ENCODE measurements at places on chromosomes 2 and 18. TPM values are rescaled to one million over a fixed set of nuclear protein-coding genes. Genes with fewer than 3 reads are reported as not detected.

- no peak overlapping the region for H3K4me3 ChIP-seq
- H3K27ac ChIP-seq, result no peak overlapping the region
- H3K36me3 ChIP-seq, result no peaks in the 10 kb centered on the region
- DNase-seq, result no peak
- H3K27me3 ChIP-seq, result no peaks in the 10 kb centered on the region
Measured at GRCh38 chr2:213161759-213162515, 10.5 kb upstream of the IKZF2 start.

- H3K4me1 ChIP-seq, result no peaks in the 10 kb centered on the region
- no peaks in the 10 kb centered on the region for H3K36me3 ChIP-seq
- no peak overlapping the region for H3K4me3 ChIP-seq
- no peaks in the 10 kb centered on the region for H3K27me3 ChIP-seq
- H3K27ac ChIP-seq, result no peak overlapping the region
- no peak for DNase-seq
Measured at GRCh38 chr18:45551142-45551815, 64.0 kb upstream of the SLC14A2 start.

- H3K27ac ChIP-seq, result no peak overlapping the region
- DNase-seq, result no peak
- H3K4me1 ChIP-seq, result no peaks in the 10 kb centered on the region
- H3K4me3 ChIP-seq, result no peak overlapping the region
- H3K36me3 ChIP-seq, result no peaks in the 10 kb centered on the region
Measured at GRCh38 chr2:149399934-149400615, 69.7 kb downstream of the LYPD6 start.

GRCh38 chr18:13375302-13376255 is 157.0 kb downstream of the LDLRAD4 start:
- no peaks in the 10 kb centered on the region for H3K4me1 ChIP-seq
- H3K4me3 ChIP-seq, result no peak overlapping the region
- peak overlapping the region; percentile 71 for H3K27ac ChIP-seq
- no peaks in the 10 kb centered on the region for H3K36me3 ChIP-seq
- H3K27me3 ChIP-seq, result no peaks in the 10 kb centered on the region

- DNase-seq, result no peak
- peaks cover 3% of the 10 kb centered on the region for H3K4me1 ChIP-seq
- H3K4me3 ChIP-seq, result peak overlapping the region; percentile 89
- no peaks in the 10 kb centered on the region for H3K27me3 ChIP-seq
Measured at GRCh38 chr18:48975120-48975816, 24.5 kb upstream of the SMAD7 start.

DNA sequence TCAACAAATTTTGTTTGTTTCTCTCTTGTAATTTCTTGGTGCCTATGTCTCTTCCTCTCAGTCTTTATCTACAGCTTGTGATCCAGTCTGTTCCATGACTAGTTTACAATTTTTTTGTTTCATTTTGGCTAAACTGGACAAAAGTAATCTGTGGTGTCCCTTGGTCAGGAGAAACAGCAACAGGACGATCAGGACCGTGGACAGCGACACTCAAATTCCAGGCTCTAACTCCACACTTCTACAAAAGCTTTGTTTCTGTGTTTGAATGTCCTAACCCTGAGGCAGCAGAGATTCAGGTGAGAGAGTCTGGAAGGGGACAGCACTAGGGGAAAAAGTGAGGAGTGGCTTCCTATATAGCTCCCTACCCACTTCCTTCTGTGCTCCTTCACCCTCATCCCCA is 593.3 kb upstream of the FANCL start:
- no peaks in the 10 kb centered on the region for H3K36me3 ChIP-seq
- H3K4me1 ChIP-seq, result no peaks in the 10 kb centered on the region
- DNase-seq, result no peak

DNA sequence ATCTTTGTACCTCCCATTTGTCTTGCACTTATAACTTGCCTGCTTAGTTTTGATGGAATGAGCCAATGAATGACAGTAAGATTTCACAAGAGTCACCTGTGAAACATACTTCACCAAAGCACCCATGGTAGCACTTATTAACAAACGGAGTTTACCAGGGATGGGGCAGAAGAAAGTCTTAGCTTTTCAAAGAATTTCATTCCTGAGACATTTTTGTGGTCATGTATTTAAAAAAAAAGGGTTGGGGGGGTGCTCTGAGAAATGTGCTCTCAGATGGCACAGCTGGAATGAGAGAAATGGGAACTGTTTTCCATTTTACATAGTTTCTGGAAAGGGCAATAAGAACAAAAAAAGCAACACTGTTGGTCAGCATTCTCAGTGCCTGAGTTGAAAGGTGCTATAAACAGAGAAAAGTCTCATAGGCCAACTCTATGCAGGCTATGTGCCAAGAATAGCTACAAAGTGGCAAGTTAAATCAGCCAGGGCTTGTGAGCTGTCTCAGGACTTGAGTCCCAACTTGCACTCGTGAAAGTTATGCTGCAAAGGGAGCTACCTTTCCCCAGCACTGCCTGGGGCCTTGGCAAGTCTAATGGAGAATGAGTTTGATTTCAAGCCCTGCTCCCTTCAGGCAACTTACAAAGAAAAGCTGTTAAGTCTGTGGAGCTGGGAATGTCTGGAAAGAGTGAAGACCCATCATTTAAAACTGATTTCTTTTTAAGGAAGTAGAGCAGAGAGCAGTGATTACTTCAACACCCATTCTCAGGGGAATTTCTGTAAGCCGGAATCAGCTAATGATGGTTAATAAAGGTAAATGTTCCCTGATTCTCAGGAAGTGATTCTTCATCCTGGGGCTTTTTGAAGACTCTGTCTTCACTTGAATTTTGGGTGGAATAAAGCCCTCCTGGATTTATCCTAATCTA is 170.6 kb downstream of the SLC8A1 start:
- DNase-seq, result no peak
- H3K4me3 ChIP-seq, result no peak overlapping the region
- H3K4me1 ChIP-seq, result peaks cover 14% of the 10 kb centered on the region

Gene CFC1
- not detected for total RNA-seq

- H3K36me3 ChIP-seq, result no peaks in the 10 kb centered on the region
- peak overlapping the region; percentile 54 for H3K4me3 ChIP-seq
- DNase-seq, result no peak
- H3K4me1 ChIP-seq, result peaks cover 4% of the 10 kb centered on the region
- no peaks in the 10 kb centered on the region for H3K27me3 ChIP-seq
- H3K27ac ChIP-seq, result peak overlapping the region; percentile 94
Measured at GRCh38 chr18:75207310-75208154, 1.4 kb downstream of the PTGR3 start.

Gene KCNJ3
- total RNA-seq, result not detected

DNA sequence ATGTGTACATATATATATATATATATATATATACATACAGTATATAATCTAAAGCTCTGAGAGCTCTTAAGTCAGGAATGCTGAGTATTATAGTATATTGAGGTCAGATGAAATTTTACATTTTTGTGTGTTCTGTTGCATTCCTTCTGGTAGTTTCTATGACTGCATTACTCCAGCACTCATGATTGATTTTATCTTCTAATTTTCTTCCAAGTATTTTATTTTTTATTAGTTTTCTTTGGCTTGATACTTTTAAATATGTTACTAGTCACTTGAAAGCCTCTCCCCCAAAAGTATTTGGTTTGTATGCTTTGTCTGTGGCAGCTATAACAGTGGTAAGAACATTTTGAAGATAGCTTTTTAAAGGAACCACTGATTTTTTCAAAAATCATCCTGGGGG is 25.0 kb downstream of the METTL21A start:
- no peak overlapping the region for H3K4me3 ChIP-seq
- no peaks in the 10 kb centered on the region for H3K27me3 ChIP-seq
- DNase-seq, result no peak

Gene PMAIP1
- 3.1 TPM for total RNA-seq

DNA sequence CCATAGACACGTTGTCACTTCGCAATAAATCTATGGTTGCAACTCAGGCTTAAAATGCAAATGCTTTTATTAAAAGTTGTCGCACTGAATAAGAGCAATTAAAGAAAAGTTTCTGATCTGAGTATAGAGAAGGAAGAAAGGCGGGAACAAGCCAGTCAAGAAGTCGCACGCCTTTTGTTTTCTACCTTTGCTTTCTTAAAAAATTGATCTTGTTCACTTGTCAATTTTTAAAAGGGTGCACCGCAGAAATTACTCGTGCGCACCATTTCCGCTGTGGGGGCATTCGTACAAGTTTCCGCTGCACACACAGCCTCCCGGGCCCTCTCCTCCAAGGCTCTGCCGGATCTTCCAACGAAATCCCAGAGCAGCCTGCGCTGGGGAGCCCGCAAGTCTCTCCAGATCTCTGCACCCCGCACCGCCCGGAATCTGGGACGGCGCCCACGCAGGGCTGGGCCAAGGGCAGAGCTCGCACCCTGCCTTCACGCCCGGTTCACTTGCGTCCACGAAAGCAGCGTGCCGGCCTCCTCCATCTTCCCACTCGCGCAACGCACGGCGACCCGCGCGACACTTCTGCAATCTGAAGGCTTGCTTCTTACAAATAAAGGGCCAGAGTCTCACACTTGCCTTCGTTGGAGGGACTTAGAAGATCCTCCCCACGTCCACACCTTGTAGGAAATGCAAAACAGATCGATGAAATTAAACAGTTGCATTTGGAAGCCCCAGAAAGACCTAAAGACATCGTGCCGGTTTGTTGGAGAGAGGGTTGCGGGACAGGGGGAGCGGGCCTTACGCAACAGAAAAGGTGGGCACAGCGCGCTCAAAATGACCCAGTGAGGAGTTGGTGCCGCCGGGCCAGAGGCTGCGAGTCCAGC is 2.6 kb upstream of the SALL3 start:
- H3K27me3 ChIP-seq, result peaks cover 58% of the 10 kb centered on the region
- no peaks in the 10 kb centered on the region for H3K4me1 ChIP-seq
- no peak overlapping the region for H3K27ac ChIP-seq
- no peaks in the 10 kb centered on the region for H3K36me3 ChIP-seq

Gene NXPH2
- not detected for total RNA-seq

Gene ANAPC1
- 37.6 TPM for total RNA-seq

GRCh38 chr2:121694398-121695170 is 42.1 kb downstream of the NIFK start:
- no peak overlapping the region for H3K4me3 ChIP-seq
- DNase-seq, result no peak
- H3K4me1 ChIP-seq, result no peaks in the 10 kb centered on the region
- H3K36me3 ChIP-seq, result no peaks in the 10 kb centered on the region
- H3K27me3 ChIP-seq, result no peaks in the 10 kb centered on the region

DNA sequence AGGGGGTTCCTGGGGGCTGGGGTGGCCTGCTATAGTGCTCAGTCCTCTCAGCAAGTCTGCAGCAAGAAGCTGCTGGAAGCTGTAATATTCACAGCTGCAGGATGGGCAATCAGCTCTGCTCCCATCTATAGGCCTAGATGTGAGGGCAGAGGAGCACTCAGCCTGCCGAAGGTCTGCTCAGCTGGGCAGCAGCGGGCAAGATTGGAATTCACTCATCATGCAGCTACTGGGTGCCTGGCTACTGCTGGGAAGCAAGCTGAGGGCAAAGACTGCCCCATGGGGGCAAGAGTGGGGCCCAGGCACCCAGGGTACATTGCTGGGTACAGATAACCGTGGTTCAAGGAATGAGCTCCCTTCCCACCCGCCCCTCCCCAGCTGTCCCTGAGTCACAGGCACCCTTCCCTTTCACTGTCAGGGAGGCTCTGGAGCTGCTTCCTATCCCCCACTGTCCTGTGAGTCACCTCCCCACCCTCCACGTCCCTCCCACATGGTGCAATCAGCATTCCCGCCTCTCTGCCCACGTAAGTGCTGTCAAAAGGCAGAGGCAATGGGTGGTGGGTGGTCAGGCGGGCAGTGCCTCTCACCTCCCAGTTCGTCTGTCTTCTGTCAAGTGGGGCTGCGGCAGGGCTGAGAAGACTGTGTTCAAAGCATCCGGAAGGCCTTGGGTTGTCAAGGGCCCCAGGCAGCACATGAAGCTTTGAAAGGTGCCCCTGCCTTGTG is 169.2 kb downstream of the TRIM43 start:
- H3K4me3 ChIP-seq, result no peak overlapping the region
- H3K4me1 ChIP-seq, result no peaks in the 10 kb centered on the region
- no peaks in the 10 kb centered on the region for H3K27me3 ChIP-seq

Gene THSD7B
- total RNA-seq, result not detected

- H3K27ac ChIP-seq, result no peak overlapping the region
- no peaks in the 10 kb centered on the region for H3K4me1 ChIP-seq
- DNase-seq, result no peak
- no peaks in the 10 kb centered on the region for H3K36me3 ChIP-seq
- H3K4me3 ChIP-seq, result no peak overlapping the region
Measured at GRCh38 chr2:219595256-219595655, 2.4 kb upstream of the STK11IP start.

Gene RGPD4
- total RNA-seq, result not detected

DNA sequence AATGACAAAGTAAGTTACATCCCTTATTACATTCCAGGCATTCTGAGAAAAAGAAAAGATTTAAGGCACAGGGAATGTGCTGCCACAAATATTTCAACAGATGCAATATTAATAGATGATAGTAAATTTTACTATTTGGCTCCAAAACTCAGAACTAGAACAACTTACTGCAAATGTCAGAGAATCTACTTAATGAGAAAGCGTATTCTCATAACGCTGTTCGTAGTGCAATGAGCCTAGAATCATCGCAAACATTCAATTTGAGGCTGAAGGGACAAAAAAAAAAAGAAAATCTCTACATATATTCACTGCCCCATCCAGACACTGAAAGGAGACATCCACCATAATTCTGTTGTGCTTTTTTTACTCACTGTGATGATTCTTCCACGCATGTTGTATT is 272.1 kb upstream of the DOK6 start:
- no peak overlapping the region for H3K4me3 ChIP-seq
- H3K27me3 ChIP-seq, result no peaks in the 10 kb centered on the region
- DNase-seq, result no peak
- no peak overlapping the region for H3K27ac ChIP-seq
- H3K4me1 ChIP-seq, result no peaks in the 10 kb centered on the region

Gene TRIM54
- 0.28 TPM for total RNA-seq

DNA sequence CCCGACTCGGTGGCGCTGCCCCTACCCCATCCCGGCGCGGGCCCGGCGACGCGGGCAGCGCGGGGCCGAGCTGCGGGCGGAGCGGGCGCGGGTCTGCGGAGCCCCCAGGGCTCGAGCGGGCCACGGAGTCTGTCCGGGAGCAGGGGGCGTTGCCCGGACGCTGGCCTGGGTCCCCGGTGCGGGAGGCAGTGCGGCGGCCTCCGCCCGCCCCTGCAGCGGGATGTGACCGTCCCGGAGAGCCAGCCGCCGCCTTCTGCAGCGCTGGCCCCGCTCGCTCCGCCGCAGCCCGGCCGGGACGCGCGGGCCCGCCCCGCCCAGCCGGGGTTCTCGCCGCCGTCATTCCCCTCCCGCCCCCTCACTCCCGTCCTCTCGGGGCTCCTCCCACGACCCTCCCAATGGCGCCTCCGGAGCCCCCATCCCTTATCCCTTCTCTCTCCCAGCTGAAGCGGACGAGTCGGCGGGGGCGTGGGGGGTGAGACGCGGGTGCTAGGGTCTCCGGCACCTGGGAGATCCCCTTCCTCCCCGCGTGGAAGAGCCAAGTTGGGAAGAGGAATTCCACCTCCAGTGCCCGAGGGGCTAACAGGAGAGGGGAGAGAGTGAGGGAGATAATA is at the start of gene FNDC4:
Gene FNDC4 (minus strand): TSS at position 257 of the 611 bp plus-strand sequence. CDS start 521 bp downstream, outside the sequence.
- H3K4me1 ChIP-seq, result no peaks in the 10 kb centered on the region
- H3K36me3 ChIP-seq, result no peaks in the 10 kb centered on the region
- H3K4me3 ChIP-seq, result peak within 1 kb of the TSS; percentile 62
- no peak within 1 kb of the TSS for H3K27ac ChIP-seq

All from uterus (tissue), 4 donors.